ENCODE measurements at places on chromosomes 16 and 17.

GRCh38 chr17:81547614-81547982 is 4.6 kb downstream of the FAAP100 start:
- no peak for DNase-seq

- no peak for DNase-seq
Observed at GRCh38 chr17:20153231-20153630, 144.1 kb downstream of the SPECC1 start.

DNA sequence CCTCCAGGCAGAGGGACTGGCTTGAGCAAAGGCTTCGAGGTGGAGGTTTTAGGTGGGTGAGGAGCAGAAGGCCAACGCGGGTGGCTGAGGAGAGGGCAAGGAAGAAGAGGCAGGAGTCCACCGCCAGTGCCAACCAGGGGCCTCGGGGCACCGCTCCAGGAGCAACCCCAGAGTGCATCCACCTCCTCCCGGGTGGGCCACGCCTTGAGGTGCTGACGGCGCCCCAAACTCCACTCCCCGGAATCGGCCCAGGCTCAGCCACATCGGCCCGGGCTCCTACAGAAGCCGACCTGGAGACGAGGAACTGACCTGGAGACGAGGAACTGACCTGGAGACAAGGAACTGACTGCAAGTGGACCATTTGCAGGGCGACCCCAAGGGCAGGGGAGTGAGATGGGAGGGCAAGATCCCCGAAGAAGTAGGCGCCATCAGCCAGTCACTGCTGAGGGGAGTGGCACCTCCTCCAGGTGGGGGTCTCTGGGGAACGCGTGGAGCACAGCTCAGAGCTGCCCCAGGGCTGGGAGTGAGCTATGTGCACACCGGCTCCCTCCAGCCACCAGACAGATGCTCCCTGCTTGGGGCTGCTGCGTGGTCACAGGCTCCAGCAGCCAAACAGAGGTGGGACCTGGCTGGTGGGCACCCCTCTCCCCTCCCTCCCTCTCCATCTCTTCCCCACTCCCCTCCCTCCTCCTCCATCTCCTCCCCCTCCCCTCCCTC is 29.2 kb upstream of the CBFA2T3 start:
- DNase-seq: no peak

GRCh38 chr16:19446300-19446846 is 28.7 kb downstream of the TMC5 start:
- DNase-seq: no peak

- no peak for DNase-seq
Observed at GRCh38 chr16:81280393-81280792, 34.4 kb upstream of the GAN start.

GRCh38 chr16:3793161-3793576 is 75.8 kb upstream of the TRAP1 start:
- DNase-seq: no peak

DNA sequence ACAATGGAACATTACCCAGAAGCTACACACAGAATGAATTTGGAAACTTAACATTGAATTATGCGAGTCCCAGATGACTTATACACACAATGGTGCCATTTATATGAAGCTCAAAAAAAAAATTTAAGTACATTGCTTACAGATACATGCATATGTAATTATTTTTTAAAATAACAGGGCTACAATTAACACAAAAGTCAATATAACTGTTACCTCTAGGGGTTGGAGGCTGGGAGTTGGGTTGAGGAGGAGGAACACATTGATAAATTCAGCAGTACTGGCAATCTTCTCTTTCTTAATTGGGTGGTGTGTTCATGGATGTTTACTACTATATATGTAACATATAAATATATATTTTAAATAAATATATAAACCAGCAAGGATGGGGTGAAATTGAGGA is 1.1 kb downstream of the ZNF23 start:
- no peak for DNase-seq

- no peak for DNase-seq
Observed at GRCh38 chr17:27984404-27984803, 58.1 kb upstream of the NLK start.

GRCh38 chr17:51231999-51232398 is 27.9 kb downstream of the MBTD1 start:
- DNase-seq: no peak

DNA sequence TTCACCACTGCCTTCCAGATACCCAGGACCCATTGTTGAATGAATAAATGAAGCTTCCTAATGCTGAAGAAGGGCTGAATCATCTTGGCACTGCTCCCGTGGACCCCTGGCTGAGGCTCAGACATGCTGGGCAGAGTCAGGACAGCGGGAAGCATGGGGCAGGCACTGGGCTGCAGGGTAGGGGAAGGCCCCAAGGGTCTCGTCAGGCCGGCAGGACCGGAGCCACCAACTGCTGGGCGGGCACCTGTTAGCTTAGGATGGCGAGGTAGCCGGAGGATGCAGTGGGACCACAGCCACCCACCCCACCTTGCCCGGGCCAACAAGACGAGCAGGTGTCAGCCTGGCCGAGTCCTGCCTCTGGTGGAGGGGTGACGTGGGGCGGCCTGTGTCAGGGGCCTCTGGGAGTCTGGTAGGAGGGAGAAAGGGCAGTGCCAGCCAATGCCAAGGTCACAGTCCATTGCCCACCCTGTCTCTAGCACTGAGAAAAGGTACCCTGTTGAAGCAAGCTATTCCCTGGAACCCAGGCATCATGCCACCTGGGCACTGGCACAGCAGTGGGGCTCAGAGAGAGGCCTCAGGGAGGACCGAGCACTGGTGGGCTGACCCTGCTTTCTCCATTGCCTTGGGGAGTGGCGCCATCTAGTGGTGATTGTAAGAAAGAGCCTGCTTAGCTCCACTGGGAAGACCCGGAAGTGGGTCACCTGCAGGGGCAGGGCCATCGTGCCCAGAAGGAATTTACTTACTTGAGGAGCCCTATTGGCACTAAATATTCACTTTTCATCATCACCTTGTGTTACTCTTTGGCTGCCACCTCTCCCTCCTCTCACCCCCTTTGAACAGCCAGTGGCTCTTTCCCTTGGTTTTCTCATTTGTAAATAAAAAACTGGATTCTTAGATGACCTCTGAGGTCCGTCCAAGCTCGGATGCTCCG is 3.0 kb upstream of the DLX3 start:
- DNase-seq: peak; percentile 77

- no peak for DNase-seq
Observed at GRCh38 chr16:82063456-82064082, 28.5 kb downstream of the HSD17B2 start.

- DNase-seq: peak; percentile 83
Observed at GRCh38 chr16:25033852-25034251, 18.7 kb upstream of the ARHGAP17 start.

- no peak for DNase-seq
Observed at GRCh38 chr17:82440469-82440981, 10.0 kb downstream of the CYBC1 start.

DNA sequence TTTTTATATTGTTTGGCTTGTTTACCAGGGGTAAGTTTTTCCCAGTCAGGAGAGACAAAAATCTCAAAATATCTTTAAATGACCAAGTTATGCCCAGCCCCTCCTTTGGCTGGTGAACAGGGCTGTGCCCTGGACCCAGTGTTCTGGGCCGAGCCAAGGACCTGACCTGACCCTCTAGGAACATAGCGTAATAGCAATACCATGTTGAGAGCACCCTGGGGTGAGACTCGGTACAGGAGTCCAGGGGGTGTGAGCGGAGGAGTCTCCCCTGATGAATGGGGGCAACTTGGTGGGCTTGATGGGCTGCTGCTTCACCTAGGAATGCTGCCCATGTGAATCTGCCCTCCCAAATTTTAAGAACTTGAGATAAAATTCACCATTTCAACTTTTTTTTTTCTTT is 47.4 kb downstream of the B9D1 start:
- DNase-seq: no peak

DNA sequence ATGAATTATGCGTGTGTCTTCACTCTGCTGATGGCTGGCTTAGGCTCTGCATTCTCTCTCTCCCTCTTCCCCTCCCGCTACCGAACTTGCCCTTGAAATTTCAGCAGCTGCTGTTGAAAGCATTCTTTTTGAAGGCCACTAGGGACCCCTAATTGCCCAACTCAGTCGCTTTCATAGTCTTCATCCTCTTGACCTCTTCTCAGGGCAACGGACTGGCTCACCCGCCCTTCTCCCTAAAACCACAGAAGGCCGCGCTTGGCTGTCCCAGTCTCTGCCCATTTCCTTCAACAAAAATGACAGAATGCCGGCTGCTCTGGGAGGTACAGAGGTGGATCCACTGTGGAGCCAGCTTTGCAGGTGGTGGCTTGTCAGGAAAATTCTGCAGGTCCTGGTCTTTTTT is 21.0 kb upstream of the FMNL1 start:
- DNase-seq: no peak

DNA sequence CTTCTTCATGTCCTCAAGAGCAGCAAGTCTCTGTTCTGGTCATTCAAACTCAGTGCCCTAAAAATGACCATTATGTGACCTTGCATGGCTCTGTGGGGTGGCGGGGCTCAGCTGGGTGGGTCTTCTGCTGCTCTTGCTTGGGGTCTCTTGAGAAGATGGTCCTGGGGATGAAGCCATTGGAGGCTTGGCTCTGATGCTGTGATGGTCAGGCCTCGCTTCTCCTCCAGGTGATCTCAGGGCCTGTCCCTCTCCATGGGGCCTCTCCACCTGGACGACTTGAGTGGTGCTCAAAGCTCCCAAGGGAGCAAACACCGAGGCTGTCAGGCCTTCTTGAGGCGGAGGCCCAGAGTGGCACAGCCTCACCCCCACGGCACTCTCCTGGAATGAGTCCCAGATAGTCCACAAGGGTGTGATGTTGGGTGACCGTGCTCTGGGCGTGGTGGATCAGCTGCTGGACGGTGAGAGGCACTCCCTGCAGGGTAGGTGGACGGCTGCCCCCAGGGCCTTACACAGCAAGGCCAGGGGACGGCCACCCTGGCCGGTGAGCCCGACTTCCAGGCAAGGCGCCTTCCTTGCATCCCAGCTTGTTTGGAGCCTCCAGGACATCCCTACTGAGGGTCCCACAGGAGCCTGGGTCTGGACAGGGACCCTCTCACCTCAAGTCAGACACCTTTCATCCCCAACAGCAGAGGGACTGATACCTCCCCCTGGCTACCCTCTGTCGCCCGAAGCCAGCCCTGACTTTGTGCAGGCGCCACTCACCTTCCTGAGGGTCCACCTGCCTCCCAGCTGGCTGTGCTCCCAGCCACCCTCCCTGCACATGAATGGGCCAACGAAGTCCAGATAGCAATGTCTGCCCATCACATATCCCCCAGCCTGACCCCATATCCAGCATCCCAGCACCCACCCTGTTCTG is 48.7 kb downstream of the USP22 start:
- DNase-seq: no peak

DNA sequence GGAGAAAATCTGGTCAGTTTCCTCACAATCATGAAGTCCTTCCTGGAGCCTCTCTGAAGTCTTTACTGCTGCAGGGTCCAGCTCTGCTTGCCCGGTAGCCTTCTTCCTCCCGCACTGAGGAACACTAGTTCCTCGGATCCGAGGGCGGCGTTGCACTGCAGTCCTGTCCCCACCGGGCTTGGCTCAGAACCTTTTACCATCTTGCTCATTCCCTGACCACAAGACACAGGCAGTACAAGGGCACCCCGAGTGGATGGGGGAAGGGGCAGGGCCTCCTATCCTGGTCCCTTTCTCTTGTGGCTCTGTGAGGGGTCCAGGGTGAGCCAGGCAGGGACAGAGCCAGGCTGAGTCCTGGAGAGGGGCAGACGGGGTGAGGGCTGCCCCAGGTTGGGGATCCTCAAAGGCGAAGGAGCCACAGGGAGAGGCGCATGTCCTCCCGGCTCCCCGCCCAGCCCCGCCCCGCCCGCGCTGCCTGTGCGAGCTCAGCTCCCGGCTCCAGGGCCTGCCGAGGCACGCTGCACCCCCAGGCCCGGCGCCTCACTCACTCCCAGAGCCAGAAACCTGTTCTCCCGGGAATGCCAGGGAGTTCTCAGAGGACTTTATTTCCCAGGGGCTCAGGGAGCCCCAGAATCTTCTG is 1.5 kb downstream of the FOXN1 start:
- DNase-seq: no peak

GRCh38 chr16:81366316-81366932 is 51.7 kb downstream of the GAN start:
- DNase-seq: peak; percentile 59

- no peak for DNase-seq
Observed at GRCh38 chr17:59617156-59617732, 2.5 kb upstream of the CLTC start.

DNA sequence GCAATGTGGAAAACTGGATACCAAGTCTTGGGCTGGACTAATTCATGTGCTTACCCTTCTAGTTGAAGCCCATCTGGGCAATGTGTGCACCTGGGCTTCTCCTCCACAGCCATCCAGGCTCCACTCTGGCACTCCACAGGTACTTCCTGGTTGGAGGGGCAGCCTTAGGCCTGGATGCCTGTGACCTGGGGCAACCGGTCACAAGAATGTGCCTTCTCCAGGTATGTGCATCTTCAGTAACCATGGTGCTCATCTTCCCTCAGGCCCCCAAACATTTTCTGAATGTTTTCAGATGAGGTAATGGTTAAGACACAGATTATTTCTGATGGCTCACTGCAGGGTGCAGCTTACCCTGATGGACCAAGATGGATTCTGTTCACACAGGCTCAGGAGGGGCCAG is 11.1 kb downstream of the C16orf86 start:
- DNase-seq: no peak

- DNase-seq: no peak
Observed at GRCh38 chr16:68512183-68512582, 26.9 kb upstream of the ZFP90 start.

DNA sequence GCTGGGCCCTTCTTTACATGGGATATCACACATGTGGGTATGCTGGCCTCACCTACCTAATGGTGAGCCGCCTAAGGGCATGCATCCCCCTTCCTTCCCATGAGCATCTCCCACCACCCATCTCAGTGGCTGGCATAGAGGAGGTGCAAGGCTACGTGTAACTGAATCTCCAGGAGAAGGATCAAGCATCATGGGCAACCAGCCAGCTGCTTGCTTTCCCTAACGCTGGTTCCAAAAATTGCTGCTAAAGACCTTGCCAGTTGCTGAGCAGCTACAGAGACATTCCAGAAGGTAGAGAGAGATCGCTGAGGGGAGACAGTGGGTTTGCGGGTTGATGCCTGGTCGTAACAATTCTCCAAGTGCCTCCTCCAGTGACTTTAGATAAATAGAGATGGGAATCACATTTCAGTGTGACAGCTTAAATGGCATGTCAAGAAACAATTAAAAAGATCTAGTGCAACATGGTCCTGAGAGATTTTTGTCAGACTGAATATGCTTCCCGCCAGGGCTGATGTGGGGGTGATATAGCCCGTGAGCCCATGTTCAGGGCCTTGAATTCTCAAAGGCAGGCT is 378.4 kb upstream of the CDH5 start:
- no peak for DNase-seq

GRCh38 chr16:3946604-3947180 is 66.2 kb upstream of the CREBBP start:
- DNase-seq: no peak

- DNase-seq: no peak
Observed at GRCh38 chr17:12731839-12732238, 57.5 kb upstream of the ARHGAP44 start.
